ENCODE measurements at places on chromosomes 7 and 10.

GRCh38 chr7:4747746-4748145, 27.7 kb upstream of the AP5Z1 start:
- DNase-seq = no peak

DNA sequence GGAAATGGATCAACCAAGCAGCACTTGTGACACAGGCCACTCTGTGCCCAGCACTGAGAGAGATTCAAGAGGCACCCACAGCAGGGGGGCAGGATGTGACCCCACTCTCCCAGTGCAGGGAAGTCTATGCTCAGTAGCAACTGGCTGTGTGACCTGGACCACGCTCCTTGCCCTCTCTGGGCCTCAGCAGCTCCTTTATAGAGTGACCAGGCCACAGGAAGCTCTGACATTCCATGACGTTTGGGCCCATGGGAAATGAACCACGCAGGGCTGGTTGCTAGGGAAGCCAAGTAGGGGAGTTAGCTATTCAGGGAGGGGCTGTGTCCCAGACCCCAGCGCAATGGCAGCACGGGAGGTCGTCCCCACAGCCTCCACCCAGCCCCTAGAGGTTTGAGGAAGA, 232.6 kb downstream of the USP6NL start:
- DNase-seq = no peak

DNA sequence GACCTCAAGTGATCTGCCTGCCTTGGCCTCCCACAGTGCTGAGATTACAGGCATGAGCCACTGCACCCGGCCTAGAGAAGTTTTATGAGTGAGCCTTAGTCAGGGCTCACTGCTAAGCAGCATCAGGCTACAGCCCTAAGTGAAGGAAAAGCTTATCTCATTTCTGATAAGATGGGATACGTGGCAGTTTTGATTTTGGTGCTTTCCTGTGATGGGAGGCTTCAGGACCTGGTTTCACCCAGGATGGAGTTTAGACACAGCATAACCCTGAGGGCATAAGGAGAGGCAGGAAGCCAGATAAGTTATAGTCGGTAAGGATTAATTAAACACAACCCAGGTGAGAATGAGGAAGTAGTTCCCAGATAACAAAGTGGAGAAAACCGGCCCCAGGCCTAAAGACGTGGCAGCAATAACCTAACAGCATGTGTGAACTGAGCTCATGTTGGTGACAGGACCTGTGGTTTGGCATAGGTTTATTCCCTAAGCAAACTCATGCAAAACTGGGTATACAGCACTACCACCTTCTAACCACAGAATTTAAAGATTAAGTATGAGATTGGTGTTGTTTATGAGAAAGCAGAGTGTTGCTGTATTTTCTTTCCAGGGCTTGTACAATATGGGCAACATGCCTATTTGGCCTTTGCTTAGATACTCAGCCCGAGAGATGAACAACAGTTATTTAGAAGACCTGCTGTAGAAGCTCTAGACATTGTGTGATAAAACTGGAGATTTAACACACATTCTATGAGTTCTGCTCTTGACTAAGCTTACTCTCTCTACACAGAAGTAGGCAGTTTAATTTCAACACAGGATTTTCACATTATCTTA, 119.4 kb downstream of the COL28A1 start:
- DNase-seq = no peak

- no peak for DNase-seq
Measured at GRCh38 chr7:31724696-31725095, 37.7 kb downstream of the PPP1R17 start.

DNA sequence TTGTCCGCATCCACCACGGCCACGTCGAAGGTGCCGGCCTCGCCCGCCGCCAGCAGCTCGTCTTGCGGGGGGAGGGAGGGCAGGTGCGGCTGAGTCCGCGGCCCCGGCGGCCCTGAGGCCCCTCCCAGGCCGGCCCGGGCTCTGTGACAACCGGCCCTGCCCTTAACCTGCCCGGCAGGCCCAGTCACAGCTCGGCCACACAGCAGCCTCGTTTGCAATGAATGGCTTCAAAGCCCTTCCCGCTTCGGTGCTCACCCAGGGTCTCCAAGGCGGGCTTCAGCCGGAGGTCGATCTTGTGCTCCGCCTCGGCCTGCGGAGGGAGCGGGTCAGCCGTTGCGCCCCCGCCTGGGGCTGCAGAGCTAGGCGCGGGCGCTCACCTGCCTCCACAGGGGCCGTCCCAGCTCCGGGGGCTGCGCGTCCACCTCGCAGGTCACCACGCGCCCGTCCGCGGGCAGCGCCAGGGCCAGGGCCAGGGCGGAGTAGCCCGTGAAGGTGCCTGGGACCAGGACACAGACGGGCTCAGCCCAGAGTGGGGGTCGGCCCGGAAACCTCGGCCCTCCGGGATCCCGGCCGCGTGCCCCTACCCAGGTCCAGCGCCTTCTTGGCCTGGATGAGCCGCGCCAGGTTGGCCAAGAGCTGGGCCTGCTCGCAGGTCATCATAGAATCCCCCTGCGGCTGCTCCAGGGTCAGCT, 928 bp downstream of the COMTD1 start:
- DNase-seq = no peak

DNA sequence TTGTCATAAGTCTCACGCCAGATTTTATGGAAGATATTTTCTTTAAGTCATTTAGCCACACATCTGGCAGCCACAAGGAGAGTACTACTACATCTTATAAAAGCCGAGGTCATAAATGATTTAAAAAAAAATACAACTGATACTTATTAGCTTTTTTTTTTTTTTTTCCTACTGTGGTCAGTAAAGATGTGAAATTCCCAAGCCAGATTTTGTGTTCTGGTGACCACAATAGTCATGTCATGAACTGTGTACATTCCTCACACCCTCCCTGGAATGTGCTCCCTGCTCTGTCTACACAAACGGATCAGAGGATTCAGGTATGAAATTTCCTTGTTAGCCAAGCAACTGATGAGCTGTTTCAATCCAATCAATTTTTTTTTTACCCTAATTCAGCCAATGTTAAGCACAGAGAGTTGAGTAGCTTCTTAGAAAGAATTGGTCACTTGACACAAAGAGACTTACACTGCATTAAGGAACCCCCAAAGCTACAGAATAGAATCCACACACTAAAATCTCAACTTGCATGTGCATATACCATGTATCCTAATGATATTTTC, 54.7 kb downstream of the CHRM2 start:
- DNase-seq = no peak

- no peak for DNase-seq
Measured at GRCh38 chr7:10181996-10182395, 791.7 kb upstream of the PHF14 start.

- DNase-seq = no peak
Measured at GRCh38 chr7:13538669-13539068, 450.8 kb downstream of the ETV1 start.

DNA sequence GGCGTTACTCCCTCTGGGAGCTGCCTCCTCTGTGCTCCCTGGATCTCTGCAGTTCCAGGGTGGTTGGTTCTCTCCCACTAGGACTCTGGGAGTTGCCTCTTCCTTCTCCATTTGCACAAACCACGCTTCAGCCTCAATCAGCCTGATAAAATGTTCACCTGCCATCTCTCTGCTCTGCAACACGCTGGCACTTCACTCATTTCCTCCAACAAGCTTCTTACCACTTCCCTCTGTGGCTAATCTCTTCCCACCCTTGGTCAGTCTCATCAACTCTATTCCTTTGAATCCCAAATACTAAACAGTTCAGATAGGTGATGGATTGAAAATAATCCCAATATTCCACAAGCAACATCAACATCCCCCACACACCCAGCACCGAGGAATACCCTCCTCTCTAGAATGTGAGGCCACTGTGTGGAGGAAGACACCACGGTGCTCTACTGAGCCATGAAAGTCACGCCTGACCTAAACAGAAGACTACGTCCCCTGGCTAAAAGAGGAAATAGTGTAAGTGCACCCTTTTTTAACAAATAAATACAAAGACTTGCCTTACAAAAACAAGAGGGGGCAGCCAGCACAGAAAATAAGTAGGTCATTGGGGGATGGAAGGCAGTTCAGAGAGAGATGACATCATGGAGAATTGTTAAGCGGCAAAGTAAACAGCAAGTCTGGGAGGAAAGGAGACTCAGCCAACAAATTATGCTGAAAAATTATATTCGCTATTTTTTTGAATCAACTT, 1.9 kb upstream of the FAM170B start:
- DNase-seq = no peak

DNA sequence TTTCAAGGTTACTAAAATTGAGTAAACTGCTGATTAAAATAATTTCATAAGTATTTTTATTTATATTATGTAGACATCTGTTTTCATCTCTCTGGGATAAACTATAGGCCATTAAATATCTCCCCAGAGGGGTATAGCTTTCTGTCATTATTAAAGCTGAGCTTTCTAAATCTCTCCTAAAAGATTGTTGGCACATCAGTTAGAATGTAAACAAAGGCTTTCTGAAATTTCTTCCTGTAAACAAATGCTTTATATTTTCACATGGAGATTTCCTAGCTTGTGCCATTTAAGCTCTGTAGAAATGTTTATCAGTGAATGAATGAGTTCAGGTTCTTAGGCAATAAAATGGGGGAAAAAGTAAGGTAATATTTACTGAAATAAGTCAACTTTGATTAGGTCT, 35.7 kb downstream of the PPP1R9A start:
- no peak for DNase-seq

DNA sequence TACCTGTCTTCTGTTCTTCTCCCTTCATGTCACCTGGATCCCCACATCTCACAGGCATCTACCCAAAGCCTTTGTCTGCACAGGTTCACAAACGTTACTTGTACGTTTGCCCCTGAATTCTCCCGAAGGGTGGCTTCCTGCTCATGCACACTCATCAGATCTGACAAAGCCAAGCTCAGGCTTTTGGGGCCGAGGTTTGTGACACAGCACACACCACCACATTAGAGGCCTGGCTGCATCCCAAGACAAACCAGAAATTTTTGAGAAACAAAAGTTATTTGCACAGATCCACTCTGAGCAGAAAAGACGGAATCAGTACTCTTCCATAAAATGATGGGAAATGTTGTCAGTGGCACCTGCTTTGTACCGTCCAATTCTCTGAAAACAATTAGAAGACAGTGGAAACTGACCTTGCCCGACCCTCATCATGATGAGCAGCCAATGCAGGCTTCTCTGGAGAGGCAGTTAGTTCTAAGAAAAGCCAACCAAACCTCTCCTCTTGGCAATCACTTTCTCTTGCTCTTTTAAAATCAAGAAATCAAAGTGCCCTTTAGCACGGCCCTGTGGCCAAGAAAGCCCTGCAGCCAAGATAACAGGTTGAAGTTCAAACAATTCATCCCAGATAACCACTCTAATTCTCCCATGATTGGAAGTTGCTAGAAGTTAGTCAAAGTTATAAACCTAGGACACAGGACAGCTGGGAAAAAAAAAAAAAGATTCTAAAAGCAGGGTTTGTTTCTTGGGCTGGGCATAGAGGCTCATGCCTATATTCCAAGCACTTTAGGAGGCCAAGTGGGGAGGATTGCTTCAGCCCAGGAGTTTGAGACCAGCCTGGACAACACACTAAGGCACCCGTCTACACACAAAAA, 13.6 kb upstream of the SVIL start:
- no peak for DNase-seq

GRCh38 chr7:338295-339061, 48.5 kb downstream of the FOXL3 start:
- no peak for DNase-seq

DNA sequence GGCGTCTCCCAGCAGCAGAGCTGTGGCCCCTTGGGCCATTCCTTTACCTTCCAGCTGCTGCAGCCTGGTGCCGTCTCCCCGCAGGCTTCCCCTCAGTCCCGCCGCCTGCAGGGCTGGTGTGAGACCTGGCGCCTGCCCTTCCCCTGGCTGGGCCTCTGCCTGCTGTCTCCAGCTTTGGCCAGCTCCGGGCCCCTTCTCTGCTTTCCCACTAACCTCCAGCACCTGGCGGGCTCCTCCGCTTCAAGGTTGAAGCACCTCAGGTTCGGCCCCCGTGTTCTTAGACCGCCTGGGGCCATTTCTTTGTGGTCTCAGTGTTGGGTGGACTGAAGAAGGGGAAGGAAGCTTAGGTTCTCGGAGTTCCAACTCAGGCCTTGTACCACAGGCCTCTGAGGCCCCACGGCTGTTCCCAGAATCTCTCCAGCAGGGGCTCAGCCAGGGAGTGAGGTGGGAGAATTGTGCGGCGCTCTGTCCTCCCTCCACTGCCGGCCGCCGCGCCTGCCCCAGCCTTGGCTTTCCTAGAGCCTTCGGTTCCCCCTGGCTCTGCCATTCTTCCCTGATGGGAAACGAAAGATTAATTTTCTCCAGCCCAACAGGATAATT, 30.3 kb downstream of the GBX1 start:
- DNase-seq = no peak

GRCh38 chr10:117218654-117219053, 21.4 kb downstream of the KCNK18 start:
- DNase-seq = no peak

GRCh38 chr10:86655173-86655540, 810 bp downstream of the OPN4 start:
- no peak for DNase-seq

DNA sequence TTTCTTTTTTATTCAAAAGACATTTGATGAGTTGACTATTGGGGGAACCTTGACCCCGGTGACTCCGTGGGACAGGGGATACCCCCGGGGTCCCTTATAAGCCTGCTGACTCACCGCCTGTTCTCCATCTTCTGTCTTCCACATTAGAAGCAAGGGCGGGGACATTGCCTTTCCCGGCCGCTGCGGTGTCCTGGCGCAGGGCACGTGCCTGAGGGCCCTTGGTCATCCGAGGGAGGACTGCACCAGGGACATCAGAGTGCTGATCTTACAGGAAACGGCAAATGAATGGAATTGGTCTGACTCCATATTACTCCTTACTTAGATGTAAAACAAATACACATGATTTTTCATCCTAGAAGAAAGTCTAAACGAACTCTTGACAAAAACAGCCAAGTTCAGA, 170.1 kb downstream of the CUX1 start:
- DNase-seq = no peak

- DNase-seq = peak; percentile 47
Measured at GRCh38 chr10:102583435-102584417, 60.6 kb upstream of the TRIM8 start.

GRCh38 chr10:24721229-24722106, 2.2 kb downstream of the ARHGAP21 start:
- no peak for DNase-seq

- no peak for DNase-seq
Measured at GRCh38 chr10:61148451-61148850, 204.5 kb upstream of the RHOBTB1 start.

DNA sequence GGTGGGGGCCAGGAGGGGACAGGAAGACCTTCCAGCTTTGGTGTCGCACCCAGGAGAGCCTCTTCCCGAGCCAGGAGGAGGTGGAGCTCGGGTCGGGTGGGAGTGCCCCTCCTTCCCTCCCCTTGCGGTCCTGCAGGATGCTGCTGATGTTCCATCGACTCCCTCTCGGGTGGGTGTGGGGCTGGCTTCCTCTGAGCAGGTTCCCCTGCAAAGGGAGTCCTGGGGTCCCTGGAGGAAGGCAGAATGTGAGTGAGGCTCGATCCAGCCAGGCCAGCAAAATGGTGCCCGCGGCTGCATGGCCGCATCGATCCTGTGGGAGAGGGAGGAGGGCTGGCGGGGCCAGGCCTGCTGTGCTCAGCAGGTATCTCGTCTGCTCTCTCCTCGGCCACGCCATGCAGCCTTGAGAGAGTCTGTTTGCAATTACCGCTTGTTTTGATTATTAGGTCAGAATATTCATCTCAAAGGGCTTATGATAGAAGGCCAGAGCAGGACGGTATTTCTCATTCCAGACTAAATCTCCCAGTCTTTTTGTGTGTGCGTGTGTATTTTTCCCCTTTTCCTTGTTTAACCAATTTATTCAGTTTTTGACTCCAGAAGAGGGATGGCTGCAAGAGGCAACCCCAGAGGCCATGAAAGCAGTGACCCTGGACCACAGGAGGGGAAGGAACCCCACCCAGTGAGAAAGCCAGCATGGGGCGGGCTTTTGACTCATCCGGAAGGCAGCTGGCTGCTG, 137.3 kb upstream of the ZMIZ1 start:
- DNase-seq = no peak
